ENCODE measurements at places on chromosomes 2 and 18.

GRCh38 chr18:73563901-73564472 is 583.6 kb downstream of the FBXO15 start:
- DNase-seq = no peak

GRCh38 chr2:223090540-223091235 is 38.7 kb downstream of the KCNE4 start:
- DNase-seq = no peak

GRCh38 chr2:120320318-120320851 is 25.6 kb upstream of the INHBB start:
- DNase-seq = no peak

GRCh38 chr2:13110825-13111224 is 394.1 kb downstream of the TRIB2 start:
- DNase-seq = no peak

GRCh38 chr2:239245872-239246721 is 154.7 kb downstream of the HDAC4 start:
- peak; percentile 64 for DNase-seq

DNA sequence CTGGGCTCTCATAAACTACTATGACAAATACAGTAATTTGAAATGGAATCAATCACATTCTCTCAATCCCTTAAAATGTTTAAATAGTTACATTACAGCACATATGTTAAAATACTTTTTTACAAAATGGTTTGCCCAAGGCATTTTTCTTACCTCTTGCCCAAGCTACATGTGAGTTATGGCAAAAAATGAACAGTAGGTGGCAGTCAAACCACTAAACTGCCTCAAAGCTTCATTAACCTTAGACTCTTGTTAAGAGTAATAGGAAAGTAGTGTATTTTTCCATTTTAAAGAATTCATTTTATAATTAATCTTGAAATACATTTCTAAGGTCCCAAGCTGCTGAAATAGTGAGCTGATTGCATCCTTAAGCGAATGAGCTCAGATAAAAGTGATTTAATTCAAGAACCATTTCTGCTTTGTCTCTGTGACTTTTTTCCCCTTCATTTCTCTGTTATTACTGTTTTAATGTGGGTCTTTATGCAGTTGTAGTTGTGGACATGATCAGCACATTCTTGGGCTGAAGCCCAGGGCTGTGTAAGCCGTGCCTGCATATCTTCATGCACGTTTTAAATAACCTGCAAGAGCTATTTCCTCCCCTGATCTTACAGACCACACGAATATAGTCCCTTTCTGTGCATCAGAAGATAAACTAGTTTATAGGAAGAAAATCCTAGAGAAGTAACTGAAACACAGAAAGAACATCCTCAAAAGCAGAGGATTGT is 311.8 kb downstream of the LNPK start:
- peak; percentile 70 for DNase-seq

GRCh38 chr2:25853038-25853638 is 25.1 kb downstream of the ASXL2 start:
- no peak for DNase-seq

- DNase-seq = peak; percentile 49
Measured at GRCh38 chr2:10120877-10121574, 1.5 kb upstream of the RRM2 start.

DNA sequence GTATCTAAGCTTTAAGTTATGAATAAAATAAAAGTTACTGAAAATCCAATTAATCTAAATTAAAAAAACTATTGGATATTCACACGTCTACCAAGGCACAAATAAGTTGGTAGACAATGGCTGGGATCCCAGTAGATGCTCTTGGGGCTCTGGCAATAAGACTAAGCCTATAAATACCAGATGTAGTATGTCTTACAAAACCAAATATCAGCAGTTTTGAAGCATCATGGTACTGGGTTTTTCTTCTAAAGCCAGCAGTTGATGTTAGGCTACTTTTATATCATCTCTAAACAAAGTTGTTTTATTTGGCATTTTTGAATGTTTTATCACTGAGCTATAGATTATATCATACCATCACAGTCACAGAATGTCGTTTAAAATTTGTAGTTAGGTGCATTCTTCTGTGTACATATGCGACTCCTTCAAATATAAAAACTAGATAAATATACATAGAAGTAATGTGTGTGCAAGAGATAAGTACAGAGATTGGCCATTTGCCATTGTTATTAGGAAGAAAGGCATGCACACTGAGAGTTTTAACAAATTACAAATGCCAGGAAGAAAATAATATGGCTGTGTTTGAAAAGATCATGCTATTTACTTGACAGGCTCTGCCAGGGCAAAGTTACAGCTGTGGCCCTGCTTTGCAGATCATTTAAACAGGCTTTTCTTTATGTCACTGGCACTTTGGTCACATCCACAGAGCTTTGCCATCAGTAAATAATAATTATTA is 21.6 kb upstream of the TMEM17 start:
- DNase-seq = peak; percentile 40

GRCh38 chr18:13984080-13984479 is 68.7 kb upstream of the MC2R start:
- DNase-seq = peak; percentile 38
